Activated effector memory CD4-positive, alpha-beta T cell treated with Interleukin-2 at 50 U/mL for 16 hours (primary cell): ENCODE measurements at places on chromosomes 4 and X.

DNA sequence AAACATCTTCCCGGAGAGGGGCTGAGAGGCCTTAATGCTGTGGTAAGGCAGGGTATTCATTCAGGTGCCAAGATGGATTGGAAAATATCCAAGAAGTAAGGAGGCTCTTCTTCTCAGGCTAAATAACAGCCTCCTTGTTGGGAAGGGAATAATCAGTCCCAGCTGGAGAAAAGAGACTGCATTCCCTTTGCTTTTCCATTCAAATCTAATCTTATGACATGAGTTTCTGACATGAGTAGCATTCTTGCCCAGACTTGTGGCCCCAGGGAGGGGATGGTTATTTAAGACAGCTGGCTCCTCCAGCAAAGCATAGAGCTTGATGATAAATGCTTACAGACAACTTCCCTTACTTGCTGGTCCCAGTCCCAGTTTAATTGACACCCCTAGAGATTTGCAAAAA is 98.3 kb downstream of the DCLK2 start:
- no peak for DNase-seq

DNA sequence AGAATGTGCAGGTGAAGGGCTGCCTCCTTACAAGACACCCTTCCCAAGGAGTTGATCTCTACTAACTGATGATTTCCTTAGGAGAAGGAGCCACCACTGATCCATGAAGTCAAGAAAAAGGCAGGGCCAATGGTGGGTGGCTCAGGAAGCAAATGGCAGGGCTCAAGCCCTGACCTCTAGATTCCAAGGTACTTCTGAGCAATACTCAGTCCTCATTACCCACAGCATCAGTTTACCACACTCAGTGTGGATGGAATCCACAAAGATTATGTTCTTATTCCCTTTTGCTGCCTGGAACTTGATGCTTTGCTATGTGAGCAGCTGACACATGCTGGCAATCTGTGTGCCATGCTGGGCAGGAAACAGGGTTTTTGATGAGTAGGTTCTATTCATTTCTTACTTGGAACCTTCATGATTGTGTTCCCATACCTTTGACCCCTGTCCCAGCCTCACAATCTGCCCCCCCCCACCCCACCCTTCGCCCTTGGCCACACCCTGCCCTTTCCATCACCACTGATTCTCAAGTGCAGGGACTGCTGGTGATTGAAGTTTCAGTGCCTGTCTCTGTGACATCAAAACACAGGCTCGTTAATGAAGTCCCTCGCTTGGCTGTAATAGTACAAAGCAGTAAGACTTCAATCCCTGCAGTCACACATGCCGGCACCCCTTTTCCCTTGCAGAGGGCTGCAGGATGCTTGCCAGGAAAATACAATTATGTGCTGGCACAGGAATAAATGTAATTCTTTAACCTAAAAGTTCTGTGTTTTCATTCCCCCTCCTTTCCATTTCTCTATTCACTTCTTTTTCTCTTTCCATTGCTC is 135.6 kb upstream of the GPC4 start:
- DNase-seq = no peak

DNA sequence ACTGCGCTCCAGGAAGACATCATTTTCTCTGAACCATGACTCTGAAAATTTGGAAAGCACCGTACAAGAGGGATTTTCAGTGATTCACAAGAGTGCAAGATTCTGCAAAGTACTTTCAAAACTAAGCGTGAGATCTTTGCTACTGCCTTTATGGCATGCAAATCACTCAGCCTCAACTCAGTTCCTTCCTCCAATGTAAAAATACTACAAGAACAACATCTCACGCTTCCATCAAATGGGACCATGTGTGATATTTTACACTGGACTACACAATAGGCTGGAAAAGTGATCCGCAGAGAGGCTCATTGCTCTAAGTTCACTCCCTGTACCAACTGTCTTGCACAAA is 674 bp upstream of the IL15 start:
- no peak for DNase-seq

DNA sequence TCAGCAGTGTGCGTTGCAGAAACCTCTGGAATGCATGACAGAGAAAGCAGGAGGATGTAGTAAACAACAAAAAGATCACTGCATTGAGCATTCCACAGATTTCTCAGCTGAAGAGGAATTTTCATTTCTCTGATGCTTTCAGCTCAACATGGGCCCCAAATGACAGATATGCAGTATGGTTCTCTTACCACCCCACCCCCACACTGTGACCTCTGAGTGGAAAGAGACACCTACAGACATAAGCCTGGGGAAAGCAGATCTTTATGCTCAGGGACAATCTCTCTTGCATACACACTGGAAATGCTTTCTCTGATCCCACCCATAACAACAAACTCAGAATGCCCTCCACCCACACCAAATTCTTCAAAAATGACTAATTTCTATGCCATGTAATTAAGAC is 983.7 kb upstream of the LCORL start:
- no peak for DNase-seq

- no peak for DNase-seq
Measured at GRCh38 chr4:39037491-39037825, 5.2 kb upstream of the TMEM156 start.

DNA sequence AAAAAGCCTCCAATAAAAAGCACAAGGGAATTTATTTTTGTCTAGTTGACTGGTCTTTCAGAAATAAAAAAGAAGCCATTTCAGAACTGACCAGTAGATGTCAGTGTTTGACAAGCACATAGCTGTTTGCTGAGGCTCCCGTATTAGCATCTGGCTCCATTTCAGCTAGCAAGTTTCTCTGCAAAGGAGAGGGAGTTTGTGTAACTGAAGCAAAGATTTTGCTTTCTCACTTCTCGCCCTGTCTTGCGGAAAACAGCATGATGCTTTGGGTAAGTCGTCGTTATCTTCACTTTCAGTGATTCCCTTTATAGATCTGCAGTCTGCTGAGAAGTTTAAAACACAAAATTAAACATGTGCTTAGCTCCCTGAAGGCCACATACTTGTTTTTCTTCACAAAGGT is 85.5 kb downstream of the CT47B1 start:
- DNase-seq = no peak

DNA sequence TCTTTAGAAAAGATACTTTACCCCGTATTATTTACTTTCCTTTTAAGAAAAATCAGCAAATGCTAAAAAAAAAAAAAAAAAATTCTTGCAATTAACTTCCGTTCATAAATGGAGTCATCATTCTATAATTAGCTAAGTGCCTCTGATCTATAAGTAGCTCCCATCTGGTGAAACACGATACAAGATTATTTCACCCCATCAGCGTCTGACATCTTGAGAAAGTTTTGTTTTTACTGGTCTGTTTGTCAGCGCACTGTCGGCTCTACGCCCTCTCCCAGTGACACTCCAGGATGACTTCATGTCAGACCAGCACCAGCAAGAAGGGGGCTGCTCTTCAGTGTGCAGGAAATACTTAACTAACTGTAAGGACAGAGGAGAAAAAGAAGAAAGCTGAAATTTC is 108.3 kb downstream of the AFAP1 start:
- no peak for DNase-seq

GRCh38 chrX:38638952-38639529 is 77.7 kb downstream of the TSPAN7 start:
- no peak for DNase-seq

DNA sequence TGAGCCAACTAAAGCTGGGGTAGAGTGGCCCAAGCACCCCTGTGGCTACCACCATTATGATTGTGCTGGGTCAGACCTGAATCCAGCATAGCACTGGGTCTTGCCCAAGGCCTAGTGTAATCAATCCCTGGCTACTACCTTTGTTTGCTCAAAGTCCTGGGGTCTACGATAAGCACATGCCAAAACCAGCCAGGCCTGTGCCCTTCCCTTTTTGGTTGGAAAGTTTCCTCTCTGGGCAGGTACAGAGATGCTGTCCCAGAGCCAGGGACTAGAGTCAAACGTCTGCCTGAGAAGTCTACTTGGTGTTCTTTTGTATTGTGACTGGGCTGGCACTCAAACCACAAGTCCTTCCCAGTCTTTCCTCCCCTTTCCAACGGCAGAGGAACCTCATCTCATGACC is 371.5 kb upstream of the MAGEC2 start:
- no peak for DNase-seq

GRCh38 chr4:102502543-102502818 is 1.3 kb downstream of the NFKB1 start:
- no peak for DNase-seq

- peak; percentile 12 for DNase-seq
Measured at GRCh38 chr4:42568610-42569207, 88.2 kb downstream of the ATP8A1 start.

- no peak for DNase-seq
Measured at GRCh38 chr4:55321707-55322264, 24.3 kb upstream of the SRD5A3 start.

DNA sequence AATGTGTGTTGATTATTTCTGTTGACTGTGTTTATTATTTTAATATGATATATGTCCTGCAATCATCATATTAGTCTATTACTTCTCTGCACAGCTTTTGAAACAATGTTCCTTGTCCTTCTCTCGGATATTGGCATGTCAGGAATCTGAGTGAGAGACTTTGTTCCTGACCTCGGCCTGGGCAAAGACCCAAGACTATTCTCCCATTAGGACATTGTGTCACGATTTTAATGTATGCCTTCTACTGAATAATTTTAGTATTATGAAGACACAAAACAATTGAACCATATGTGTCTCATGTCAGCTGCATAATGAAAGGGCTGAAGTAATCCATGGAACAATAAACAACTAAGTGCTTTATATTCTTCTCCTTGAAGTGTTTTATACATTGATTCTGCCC is 580.8 kb upstream of the TENM3 start:
- DNase-seq = no peak

DNA sequence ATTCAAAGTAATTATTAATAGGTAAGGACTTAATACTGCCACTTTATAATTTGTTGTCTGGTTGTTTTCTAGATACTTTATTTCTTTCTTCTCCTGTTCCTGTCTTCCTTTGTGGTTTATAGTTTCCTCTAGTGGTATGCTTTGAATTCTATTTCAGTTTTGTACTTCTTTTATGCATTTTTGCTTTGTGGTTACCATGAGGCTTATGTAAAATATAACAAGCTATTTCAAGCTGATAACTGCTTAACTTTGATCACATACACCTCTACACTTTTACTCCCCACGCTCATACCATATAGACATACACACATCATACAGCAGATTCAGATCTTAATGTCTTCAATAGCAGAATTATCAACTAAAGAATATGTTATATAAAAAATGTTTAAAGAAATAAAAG is 192.3 kb downstream of the SCFD2 start:
- no peak for DNase-seq

DNA sequence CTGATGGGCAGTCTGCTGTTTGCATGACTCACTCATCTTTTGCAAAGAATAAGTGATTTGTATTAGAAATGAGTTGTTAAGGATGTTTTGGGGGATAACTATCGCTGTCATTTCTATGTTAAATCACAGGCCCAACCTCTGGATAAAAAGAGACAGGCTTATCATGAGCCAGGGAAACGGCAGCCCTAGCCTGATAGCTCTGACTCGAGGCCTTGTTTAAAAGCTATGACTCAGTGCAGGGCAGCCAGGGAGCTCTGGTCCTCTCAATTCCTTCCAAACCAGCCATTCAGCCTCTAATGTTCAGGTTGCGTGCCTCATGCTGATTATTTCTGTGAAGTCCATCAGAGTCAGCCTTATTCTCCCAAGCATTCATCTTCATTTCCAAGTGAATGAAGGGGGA is 305.9 kb upstream of the HAND2 start:
- DNase-seq = no peak

- DNase-seq = no peak
Measured at GRCh38 chr4:54228961-54229501, at the start of gene PDGFRA. Gene PDGFRA (plus strand): TSS chr4:54229293. CDS start chr4:54258769, 29,476 bp downstream.

- DNase-seq = no peak
Measured at GRCh38 chrX:115018040-115018647, 728 bp upstream of the IL13RA2 start.

DNA sequence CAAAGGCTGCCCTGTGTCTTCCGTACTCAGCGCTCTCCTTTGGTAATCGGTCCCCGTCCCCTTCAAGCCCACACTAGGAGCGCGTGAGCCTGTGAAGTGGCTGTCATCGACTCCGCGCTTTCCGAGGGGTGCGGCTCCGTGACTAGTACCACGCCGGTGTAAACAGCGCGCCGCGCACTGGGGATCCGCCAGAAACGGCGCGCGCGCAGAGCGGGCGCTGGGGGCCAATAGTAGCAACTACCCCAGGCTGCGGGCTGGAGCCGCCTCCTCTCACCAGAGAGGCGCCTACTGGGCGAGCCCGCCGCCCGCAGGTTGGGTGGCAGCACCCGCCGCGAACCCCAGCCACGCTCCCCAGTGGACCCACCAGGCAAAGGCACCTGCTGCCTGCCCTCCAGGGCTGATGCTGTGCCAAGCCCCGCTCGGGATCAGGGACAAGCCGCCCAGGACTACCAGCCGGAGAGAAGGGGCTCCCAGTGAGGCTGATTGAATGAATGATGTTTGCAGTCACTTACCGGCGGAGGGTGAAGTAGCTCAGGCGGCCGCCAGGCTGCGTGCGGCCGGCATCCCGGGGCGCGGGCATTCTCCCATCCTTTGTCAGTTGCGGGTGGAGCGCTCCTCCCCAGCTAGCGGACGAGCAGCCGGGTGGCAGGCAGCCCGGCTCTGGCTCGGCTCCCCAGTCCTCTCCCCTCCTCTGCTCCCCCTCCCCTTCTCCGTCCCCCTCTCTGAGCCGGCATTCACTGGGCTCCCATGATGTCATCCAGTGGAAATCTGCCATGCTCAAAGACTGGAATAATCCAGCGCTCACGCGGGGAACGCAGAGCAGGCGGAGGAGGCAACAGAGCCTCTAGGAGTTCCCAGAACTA is 370.3 kb upstream of the SMIM31 start:
- DNase-seq = no peak

DNA sequence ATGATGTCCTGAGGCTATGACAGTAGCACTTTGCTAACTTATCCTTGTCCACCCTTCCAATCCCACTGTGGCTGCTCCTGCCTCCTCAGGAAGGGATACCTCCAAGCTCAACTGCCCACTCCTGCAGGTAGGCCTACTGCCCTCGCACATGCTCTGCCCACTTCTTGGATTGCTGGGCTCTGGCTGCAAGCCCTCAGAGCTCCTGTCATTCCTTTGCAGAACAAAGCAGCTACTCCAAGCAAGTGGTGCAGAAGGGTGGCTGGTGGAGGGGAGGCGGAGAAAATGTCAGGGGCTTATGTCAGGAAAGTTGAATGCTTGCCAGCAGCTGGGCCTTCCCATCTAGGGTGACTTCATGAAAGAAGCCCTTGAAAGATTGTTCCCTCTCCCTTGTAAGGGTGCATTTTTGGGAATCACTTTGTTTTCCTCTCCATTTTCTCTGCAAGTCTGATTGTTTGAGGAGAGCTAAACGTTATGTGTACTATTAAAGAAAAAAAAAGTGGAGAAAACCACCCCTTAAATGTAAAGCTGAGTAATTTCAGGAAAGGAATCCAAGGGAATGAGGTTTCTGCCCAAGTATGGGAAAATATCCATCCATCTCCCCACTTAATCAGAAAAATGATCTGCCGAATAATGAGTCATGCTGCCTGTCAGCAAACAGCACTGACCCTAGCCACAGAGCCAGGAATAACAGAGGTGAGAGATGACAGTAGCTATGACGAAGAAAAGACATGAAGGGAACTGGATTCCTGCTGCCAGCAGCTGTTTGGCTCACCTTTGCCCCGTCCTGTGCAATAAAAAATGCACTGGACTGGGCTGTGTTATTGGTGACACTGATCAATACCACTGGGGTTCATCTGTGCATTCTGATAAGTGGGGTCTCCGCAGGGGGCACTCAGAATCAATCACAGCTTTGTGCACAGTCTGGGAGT is 102.0 kb downstream of the RTL5 start:
- DNase-seq = no peak

- no peak for DNase-seq
Measured at GRCh38 chr4:187479511-187479910, 516.1 kb upstream of the ZFP42 start.
